ENCODE measurements at places on chromosomes 1 and 21.

DNA sequence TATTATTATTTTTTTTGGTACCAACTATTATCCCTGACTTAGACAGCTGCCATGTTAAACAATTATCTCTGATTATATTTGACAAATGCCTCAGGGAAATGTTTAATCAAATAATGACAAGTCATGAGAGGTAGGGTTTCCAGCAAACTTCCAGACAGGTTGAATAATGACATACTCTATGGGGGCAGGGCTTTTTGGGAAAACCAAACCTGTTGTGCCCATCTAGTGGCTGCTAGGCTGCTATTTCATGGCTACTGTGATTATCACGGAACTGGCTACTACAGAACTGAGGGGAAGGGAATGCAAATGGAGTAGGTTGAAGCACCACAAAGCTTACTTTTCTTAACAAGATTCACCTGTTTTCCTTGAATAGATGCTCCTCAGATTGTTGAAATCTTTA, 77.6 kb downstream of the DUSP10 start:
- no peak for DNase-seq

- DNase-seq: no peak
Measured at GRCh38 chr1:99216956-99217355, 47.3 kb upstream of the PLPPR4 start.

DNA sequence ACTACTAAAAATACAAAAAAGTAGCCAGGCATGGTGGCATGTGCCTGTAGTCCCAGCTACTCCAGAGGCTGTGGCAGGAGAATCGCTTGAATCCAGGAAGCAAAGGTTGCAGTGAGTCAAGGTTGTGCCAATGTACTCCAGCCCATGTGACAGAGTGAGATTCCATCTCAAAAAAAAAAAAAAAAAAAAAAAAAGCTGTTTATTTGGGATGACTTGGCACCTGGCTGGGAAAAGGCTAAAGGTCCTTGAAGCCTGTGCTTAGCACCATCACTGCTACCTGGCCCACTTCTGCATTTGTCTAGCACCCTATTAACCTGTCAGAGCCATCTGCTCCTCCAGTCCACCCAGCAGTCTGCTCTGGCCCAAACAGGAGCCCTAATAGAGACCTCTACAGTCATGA, 25.0 kb downstream of the PRDX6 start:
- no peak for DNase-seq

- DNase-seq: no peak
Measured at GRCh38 chr1:234730475-234730769, 120.4 kb upstream of the IRF2BP2 start.

DNA sequence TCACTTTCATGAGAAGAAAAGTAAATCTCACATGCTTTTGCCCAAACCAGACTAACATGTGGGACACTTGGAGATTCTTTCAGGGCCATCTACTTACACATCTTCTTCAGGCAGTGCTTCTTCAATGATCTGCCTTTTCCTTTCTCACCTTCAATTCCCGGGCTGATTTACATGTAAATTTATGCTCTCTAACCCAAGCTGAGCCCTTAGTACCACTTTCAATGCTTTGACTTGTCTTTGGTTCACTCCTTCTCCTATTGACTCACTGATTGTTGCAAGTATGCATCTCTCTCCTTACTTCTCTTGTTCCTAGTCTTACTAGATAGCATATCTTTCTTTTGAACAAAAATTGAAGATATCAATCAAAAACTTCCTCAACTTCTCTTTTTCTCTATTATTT, 154.2 kb upstream of the DEPDC1 start:
- no peak for DNase-seq

DNA sequence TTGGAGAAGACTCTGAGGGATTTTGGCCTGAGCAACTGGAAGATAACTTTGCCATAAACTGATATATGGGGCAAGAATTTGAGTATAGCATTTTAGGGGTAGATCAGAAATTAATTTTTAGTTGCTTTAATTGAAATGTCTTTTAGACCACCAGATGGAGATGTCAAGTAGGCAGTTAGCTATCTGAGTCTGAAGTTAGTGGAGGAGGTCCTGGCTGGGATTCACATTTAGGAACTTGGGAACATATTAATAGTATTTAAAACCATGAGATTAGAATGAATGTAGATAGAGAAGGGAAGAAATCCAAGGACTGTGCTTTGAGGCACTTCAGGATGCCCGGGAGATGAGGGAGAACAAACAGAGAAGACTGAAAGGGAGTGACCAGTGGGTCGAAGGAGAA, 32.6 kb downstream of the SLC44A3 start:
- no peak for DNase-seq

- DNase-seq: no peak
Measured at GRCh38 chr1:32684167-32684811, 18.3 kb downstream of the SYNC start.

DNA sequence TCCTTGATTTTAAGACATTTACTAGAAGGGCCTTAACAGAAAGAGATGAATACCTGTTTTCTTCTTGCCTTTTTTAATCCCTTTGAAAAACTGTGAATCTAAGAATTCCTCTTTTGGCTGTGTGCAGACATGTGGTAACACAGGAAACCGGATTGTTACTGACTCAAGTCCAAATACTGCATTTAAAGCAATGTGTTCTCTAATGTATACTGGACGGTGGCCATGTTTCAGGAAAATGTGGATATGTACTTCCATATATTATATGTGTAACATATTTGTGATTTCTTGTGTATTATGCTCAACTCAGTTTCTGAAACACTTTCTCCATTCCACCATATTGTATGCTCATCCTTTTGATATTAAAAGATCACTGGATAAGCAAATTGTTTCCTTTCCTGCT, 185.1 kb downstream of the LRRC7 start:
- DNase-seq: no peak

DNA sequence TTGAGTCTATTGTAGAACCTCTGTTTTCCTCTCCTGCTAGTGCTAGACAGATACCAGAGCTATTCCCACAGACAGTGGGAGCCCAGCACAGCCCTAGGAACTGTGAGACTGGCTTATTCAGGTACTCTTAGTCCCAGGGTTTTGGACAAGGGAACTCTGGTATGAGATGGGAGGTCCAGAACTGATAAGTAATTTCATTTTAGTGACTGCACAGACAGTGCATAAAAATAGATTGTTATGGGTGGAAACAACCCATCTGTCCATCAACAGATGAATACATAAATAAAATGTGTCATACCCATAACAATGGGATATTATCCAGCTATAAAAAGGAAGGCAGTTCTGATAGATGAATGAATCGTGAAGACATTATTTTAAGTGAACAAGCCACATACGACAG, 9.0 kb downstream of the EPS8L3 start:
- no peak for DNase-seq

DNA sequence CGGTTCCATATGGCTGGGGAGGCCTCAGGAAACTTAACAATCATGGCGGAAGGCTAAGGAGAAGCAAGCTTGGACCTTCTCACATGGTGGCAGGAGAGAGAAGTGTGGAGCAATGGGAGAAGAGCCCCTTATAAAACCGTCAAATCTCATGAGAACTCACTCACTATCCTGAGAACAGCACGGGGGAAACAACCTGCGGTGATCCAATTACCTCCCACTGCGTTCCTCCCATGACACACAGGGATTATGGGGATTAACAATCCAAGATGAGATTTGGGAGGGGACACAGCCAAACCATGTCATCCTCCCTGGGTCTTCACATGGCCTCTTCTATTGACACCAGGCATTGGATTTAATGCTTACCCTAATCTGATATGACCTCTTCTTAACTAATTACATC, 455.1 kb upstream of the VAMP3 start:
- no peak for DNase-seq

DNA sequence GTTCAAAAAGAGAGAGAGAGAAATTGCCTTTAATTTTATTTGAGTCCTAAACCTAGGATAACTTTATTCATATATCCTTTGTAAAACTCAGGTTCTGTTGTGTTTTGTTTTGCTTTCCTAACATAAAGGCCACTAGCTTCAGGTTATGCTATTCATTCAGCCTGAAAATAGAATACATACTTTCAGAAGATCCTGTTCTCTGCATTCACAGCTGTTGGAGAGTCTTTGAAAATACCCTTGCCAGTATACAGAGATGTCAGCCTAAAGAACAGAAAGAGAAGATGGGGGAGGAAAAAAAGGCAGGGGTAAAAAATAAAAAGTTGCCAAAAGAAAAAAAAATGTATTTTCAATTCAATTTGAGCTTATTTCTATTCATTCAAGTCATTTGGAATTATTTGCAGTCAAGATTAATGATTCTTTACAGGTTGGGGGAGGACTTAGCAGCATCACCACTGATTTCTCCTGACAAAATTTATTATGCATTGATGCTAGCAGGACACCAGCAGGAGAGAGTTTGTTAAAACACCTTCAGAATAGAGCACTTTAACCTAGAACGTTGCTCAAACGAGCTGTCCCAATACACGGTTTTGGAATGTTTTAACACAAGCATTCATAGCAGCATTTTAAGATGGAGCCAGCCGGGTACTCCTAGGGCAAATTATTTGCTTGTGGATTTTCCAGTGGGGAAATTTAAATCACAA, 318.5 kb downstream of the NTNG1 start:
- no peak for DNase-seq

GRCh38 chr1:53477651-53478501, 18.7 kb downstream of the DMRTB1 start:
- DNase-seq: peak; percentile 32

DNA sequence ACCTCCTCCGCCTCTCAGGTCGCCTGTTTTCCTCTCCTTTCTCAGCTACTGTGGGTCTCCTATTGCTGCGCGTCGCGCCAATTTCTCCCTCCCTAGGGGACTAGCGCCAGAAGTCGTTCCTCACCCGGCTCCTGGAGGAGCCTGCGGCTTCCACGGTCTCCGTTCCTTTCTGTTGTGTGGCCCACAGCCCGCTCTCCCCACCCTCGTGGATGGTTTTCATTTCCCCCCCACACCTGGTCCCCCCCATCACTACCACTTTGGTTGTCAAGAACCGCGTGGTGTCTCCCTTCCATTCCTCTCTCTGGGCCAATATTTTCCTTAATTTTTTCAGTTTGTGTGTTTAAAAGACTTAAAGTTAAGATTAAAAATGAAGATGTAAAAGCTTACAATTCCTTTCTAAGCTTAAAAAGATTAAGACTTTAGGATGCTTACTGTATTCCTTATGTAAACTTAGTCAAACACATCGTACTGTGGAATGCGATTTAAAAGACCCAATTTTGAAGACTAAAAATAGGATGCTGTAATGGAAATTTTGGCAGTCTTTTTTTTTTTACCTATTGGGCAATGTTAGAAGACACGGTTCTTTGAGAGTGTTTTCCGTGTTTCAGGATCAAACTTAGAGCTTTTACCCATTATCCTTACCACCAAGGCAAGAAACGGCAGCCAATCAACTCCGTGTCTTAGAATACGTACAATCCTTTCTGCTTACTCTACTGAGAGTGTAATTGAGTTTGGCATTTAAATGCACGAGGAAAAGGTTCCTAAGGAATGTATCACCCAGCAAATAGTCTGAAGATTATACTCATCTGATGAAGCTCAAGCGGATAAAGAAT, 773 bp downstream of the CNST start:
- no peak for DNase-seq

DNA sequence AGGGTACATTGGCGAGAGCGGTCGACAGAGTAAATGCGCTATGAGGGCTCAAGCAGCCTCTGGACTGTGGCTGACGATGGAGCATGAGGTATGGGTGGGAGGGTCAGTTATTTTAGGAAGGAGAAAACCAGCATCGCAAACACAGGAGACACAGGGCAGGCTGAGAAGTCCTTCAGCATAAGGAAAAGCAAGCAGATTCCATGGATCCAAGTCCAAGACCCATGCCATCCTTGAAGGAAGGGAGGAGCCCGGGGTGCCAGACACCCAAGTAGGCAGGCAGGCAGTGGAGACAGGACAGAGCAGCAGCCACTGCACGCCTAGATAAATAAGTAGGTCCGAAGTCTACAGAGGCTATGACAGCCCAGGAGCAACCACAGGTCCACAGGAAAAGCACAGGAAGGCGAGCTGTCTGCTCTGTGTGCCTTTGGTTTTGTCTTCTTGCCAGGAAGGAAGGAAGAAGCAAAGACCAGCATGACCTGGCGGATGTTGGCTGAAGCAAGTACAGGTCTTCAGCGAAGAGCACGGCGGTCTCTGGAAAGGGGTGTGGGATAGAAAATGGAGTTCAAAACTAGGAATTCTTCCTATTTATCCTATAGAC, 76.4 kb upstream of the SLC45A1 start:
- no peak for DNase-seq

DNA sequence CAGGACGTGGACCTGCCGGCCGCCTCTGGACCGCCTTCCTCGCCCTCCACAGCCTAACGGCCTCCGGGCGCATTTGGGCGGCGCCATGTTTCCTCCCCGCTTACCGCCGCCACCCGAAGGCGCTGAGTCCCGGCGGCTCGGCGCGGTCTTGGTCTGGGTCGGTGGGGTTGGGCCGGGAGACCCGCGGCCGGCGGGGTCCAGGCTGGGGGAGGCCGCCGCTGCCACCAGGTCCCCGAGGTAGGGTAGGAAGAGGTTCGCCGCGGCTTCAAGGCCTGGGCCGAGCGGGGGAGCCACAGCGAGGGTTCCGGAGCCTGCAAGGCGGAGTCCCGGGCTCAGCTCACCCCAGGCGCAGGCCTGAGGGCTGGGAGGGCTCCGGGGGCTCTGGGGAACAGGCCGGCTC, 5.5 kb downstream of the OR2C3 start:
- DNase-seq: no peak

DNA sequence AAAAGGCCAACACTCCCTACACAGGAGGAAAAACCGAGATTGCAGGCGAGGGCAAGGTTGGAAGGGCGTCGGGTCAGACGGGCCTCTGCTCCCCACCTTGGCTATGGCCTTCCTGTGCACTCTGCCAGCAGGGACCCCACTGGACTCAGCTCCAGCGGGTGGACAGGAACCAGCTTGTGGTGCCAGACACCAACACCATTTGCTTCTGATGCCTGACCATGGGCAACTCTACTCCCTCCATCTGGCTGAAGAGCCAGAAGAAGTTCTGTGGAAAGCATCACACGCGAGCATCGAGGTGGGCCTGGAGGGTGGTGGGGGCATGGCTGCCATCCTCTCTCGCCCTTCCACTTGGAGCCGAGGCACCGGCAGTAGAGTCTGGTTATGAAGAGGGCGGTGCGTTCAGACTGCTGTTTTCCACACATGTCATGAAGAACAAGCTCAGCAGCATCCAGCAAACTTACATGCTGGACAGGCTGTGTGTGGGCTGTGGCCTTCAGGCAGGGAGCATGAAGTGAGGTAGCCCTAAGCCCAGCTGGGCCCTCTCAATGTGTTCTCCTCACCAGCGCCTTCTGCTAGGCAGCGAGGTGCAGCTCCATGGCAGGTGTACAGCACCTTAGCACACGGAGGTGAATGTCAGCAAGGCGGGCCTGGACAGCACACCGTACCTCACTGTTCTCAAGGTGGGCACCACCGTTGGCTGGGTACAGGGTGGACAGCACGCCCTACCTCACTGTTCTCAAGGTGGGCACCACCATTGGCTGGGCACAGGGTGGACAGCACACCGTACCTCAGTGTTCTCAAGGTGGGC, 15.6 kb upstream of the ZNF669 start:
- DNase-seq: no peak

DNA sequence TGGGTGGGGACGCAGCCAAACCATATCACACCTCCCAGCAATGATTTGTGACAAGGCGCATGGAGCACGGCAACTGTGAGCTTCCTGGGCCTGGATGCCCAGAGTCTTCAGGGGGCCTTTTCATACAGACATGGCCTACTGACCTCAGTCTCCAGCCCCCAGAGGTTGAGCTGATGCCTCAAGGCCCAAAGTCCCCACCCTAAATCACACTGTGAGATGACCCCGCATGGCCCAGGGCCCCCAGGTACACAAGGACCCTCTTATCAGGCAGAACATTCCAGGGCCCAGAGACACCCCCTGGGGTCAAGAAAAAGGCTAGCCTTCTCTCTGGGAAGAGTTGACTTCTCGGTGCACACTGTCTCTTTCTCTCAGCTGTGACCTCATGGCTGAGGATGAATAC, 179.7 kb upstream of the C1orf174 start:
- DNase-seq: no peak

- no peak for DNase-seq
Measured at GRCh38 chr1:61556631-61557030, 168.3 kb downstream of the TM2D1 start.
